ENCODE measurements at places on chromosomes 12 and 14. TPM values are rescaled to one million over a fixed set of nuclear protein-coding genes. Genes with fewer than 3 reads are reported as not detected.

GRCh38 chr14:72247896-72248465 lies 315.8 kb downstream of the RGS6 start:
- no peak for DNase-seq

- peak; percentile 70 for DNase-seq
Measured at GRCh38 chr12:113863455-113863845, 102.7 kb downstream of the RBM19 start.

DNA sequence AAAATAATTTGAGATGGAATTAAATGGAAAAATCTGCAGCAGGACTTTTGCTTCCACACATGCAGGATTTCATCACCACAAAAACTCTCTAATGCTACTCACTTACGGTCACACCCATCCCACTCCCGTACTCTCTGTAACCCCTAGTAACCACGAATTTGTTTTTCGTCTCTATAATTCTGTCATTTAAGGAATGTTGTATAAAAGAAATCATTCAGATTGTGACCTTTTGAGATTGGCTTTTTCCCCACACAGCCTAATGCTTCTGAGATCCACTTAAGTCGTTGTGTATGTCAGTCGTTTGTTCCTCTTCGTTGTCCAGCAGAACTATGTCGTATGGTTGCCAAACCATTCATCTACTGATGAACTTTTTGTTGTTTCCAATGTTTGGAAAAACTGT lies 19.8 kb upstream of the PZP start:
- DNase-seq: peak; percentile 89

DNA sequence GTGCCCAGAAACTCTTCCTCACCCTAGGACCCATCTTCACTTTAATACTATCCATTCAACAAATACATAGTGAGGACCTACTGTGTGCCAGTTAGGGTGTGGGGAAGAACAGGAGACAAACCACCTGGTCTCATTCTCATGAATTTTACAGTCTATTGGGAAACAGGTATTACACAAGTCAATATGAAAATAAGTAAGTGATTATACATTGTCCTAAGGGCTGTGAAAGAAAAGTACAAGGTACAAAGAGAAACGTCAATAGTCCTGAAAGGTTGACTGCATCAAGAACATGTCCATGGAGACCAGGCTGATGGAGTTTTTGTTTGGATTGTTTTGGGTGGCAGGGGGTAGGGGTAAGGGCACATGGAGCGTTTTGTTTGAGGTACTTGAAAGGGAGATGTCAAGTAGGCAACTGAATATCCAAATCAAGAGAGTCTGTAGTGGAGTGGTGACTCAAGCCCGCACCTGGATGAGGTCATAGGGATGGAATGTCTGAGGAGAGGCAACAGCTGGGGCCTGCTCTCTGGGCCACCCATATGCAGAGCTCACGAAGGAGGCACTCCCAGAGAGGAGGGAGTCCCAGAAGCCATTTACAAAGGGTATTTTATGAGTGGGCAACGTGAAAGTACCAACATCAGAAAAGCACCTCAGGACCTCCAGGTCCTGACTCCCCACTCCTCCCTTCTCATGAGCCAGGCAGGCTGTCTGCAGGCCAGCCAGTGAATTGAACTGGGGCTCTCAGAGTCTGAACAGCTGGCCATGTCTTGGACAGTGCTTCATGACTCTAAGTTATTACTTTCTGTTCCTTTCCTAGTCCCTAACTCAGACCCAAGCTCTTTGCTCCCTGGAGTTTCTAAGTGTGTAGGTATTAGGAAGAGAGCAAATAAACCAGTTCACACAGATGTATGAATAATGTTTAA lies 272.0 kb downstream of the ZFP36L1 start:
- peak; percentile 44 for DNase-seq

- DNase-seq: peak; percentile 79
Measured at GRCh38 chr12:12327802-12328201, 22.2 kb downstream of the MANSC1 start.

DNA sequence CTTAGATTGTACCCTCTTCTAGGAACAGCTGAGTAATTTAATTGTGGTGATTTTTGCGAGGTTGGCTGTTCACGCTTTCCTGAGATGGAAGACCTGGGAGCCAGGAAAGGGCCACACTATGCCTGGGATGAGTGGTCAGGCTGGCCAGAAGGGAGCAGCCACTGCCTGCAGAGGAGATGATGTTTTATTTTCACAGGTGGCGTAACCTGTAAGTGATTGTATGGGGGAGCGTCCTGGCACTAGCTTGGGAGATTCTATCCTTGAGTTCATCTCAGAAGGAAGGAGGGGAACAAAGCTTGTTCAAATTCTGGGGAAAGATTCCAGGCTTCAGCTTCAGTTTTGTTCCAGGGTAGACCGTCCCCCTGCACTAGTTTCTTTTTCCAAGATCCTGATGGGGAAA lies 1.2 kb downstream of the RPH3A start:
- no peak for DNase-seq

The GDF3 gene
- total RNA-seq: not detected
